ENCODE measurements at places on chromosomes 2 and 18.

- no peak for DNase-seq
Observed at GRCh38 chr18:70197844-70198243, 7.6 kb downstream of the RTTN start.

DNA sequence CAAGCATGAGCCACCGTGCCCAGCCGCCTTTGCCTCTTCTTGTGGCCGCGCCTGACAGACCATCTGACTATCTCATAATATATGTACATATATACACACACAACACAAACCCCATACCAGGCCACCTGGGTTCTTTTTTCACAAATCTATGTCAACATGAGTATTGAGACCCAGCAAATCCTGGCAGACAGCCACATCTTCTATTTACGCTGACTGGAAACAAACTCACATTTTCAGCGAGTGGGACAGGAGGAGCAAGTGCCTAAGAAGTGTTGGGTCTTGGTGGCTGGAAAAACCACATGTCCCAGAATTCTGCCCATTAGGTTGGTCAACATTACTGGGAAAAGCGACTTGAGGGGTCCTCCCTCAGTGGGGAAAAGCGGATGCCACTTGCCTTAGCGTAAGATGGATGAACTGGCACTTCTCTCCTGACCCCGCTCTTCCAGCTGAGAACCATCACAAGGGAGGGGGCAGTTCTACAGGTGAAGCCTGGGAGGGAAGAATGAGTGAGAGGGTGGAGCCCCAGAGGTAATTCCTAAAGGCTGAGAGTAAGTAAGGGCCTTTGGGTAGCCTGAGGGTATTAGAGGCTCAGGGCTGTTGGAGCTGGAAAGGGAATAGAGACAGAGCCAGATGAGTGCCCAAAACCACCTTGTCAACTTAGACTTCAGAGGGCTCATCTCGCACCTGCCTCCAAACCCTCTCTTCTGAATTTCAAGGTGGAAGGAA, 1.9 kb downstream of the SCYGR3 start:
- no peak for DNase-seq

- DNase-seq, result no peak
Observed at GRCh38 chr18:42080340-42080739, 125.3 kb downstream of the PIK3C3 start.

GRCh38 chr2:27379836-27380625, 503 bp downstream of the ZNF513 start:
- DNase-seq, result peak; percentile 22

GRCh38 chr2:86204458-86204857, 5.2 kb downstream of the MRPL35 start:
- DNase-seq, result no peak

Measured in GM18507 (cell line).